Umbilical cord (tissue), 2 donors: ENCODE measurements at places on chromosomes 3 and 15.

- no peak for DNase-seq
Observed at GRCh38 chr3:102223132-102223531, 211.7 kb upstream of the ZPLD1 start.

DNA sequence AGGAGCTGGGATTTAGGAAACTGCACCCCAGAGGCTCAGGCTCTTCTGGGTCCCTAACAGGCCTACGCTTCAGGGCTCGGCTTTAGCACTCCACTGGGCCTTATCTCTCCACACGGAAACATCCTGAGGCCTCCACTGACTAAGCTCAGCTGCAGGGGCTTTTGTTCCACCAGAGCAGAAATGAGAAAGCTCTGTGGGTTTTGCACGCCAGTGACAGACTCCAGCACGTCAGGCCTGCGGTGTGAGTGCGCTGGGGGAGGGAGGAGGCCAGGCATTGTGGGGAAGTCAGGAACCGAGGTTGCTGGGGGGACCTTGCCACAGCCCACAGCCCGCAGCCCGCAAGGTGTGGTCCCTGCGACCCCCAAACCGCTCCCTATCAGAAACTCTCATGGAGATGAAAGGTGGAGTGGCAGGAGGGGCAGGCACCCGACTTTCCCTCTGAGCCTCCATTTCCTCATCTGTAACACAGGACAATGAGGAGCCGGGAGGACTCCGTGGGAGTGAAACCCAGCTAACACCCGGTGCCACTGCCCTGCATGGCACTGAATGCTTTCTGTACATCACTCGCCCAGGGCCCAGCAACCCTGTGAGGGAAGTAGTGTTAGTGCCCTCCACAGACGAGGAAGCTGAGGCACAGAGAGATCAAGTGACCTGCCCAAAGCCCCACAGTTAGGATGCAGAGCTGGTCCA is 106.5 kb downstream of the TPRA1 start:
- DNase-seq: peak; percentile 62

- DNase-seq: no peak
Observed at GRCh38 chr15:62142736-62143135, 22.3 kb downstream of the C2CD4B start.

GRCh38 chr3:170811515-170811914 is 58.5 kb downstream of the RPL22L1 start:
- DNase-seq: peak; percentile 17

DNA sequence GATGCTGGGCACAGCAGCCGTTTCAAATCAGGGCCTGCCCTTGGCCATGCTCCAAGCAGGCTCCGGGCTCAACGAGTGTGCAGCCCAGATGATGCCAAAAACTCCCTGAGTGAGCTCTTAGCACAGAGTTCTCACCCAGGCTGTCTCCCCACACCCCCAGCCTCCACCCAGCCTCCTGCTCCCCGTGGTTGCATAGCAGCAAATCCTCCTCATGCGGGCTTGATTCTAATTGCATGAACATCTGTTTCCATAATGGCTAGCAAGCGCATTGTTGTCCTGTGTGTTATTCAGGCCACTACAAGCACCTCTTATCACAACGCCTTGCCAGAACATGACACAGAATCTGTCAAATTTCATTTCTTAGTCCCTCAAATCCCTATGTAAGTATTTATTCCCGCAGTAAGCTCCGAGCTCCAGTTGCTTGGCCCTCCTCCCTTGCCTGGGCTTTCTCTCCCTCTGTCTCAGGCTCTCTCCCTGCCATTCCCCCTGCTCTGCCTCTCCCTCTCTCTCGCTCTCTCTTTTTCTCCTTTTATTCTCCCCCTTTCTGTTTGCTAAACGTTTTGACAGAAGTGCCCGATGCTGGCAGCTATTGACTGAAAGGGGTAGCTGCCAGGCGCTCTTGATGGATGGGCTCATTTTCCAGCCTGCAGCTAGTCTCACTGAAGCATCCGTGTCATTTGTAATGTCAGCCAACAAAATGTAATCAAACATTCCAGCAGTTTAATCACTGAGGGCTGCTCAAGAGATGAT is 306.5 kb downstream of the IL20RB start:
- DNase-seq: peak; percentile 95

DNA sequence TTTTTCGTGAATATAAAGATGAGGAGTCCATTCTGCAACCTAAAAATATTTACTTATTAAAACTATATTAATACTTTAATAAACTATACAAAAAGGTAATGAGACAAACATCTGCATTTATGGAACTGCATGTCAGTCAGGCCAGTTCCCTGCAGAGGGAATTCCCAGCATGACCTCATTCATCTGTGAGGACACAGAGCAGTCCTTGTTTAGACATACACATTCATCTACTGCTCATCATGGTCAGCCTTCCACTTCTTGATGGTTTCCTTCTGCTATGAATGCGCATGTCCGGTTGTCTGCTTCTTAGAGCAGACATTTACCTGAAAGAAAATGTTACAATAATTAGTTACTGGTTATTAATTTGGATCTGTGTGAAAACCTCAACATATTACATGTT is 3.3 kb upstream of the ACTR8 start:
- no peak for DNase-seq

- DNase-seq: no peak
Observed at GRCh38 chr15:46778876-46779275, 938.4 kb upstream of the SEMA6D start.

DNA sequence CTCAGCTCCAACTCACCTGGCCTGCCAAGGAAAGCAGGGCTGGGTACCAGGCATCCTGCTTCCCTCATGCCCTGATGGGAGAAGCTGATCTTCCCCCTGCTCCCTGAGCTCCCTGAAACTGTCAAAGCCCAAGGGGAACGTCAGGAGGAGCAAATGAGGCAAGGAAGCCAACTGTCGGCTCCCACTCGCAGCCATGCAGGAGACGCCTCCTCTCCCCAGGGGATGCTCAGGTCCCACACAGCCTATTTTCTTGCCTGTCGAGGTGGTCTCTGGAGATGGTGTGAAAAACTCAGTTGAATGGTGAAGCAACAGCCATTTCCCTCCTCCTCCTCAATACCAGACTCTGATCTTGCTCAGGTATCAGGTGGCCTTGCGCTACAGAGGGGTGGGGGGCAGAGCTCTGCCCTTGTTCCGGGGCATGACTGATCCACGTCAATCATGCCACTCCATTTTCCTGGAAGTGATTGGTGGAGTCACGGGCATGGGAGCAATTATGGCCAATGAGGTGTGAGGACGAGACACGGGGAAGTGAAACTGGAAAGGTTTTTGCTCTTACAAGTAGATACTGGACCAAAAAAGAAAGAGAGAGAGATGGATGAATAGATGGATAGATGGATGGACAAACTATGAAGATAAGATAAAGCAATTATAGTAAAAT is 58.2 kb downstream of the SLC6A1 start:
- no peak for DNase-seq

DNA sequence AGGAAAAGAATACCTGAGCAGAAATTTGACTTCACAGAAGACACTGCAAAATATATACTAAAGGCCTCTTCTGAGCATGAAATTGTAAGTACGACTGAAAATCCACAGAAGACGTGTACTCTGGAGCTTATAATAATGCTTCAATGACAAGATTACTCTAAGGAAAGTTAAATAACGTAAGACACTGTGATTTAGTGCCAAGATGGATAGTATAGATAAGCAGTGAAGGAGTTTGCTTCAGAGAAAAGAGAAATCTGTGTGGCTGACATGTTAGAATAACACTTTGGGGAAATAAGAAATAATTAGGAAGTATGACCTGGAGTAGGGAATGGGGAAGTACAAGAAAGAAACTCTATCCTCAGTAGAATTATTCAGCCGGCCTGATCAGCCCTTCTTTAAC is 28.9 kb downstream of the ALDH1A2 start:
- peak; percentile 8 for DNase-seq
